ENCODE measurements at places on chromosomes 6 and 20.

DNA sequence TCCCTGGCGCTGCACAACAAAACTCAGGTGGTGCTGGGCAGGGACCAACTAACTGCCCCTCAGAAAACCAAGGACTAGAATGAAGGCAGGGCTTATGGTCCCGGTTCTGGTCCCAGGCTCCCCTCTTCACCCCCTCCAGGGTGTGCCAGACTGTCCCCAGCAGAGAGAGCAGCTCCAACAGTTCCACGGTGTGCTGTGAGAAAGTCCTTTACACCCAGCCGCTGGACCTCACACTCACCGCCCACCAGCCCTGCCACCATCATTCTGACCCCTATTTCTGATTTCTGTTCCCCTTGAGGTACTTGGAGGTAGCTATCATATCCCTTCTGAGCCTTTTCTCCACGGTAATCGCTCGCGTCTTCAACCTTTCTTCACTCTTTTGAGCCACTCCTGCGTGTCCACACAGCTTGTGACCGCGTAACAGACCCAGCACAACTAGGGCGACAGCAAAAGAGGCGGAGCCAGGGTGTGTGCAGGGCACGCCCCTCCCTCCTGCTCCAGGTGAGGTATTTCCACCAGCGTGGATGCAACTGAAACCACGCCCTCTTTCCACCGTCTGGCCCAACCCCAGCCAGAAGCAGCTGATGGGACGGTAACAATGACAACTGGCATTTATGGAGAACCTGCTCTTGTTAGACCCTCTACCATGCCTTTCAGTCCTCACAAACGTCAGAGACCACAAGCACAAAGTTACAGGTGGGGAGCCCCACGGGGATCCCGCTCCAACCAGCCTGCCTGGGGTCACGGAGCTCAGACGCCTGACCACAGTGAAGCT lies 2.3 kb downstream of the PXDC1 start:
- DNase-seq, result no peak

DNA sequence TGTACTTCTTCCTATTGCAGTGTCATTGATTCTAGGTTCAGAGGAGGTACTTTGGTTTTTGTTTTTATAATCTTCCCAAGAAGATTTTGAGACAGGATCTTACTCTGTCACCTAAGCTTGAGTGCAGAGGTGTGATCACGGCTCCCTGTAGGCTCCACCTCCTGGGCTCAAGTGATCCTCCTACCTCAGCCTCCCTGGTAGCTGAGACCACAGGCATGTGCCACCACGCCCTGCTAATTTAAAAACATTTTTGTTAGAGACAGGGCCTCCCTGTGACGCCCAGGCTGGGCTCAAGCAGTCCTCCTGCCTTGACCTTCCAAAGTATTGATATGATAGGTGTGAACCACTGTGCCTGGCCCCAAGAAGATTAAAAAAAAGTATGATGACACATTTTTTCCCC lies 3.4 kb upstream of the SLC17A5 start:
- peak; percentile 7 for DNase-seq

- DNase-seq, result no peak
These were observed 4.4 kb downstream of the CAP2 start for GRCh38 chr6:17397764-17398194.

DNA sequence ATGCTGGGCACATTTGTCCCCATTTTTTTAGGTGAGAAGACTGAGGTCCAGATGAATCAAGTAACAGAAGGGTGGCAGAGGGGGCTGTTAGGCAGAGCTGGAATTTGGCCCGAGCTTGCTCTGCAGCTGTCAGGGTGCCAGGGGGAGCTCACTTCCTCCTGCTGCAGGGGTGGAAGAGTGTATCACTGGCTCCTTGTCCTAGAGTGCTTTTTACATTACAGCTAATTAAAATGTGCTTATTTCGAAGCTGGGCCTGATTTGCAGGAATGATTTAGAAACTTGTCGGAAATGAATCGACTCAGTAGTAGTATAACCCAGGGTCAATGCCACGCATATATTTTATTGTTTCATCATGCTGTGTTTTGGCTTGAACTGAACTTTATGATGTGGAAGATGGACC lies 11.1 kb downstream of the TOX2 start:
- peak; percentile 33 for DNase-seq

DNA sequence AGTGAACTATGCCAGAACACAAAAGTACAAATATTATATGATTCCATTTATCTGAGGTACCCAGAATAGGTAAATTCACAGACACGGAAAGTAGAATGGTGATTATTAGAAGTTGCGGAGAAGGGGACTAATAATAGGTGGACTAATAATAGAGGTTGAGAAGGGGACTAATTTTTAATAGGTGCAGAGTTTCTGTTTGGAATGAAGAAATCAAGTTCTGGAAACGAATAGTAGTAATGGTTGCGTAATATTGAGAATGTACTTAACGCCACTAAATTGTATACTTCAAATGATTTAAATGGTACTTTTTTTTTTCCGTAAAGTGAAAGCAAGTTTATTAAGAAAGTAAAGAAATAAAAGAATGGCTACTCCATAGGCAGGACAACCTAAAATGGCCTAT lies 33.2 kb downstream of the B4GALT5 start:
- DNase-seq, result no peak

- peak; percentile 56 for DNase-seq
These were observed 2.9 kb downstream of the TFAP2A start for GRCh38 chr6:10411971-10412460.

- DNase-seq, result no peak
These were observed 23.0 kb downstream of the C6orf89 start for GRCh38 chr6:36908747-36909146.

GRCh38 chr6:15748341-15748740 lies 85.5 kb upstream of the DTNBP1 start:
- no peak for DNase-seq

DNA sequence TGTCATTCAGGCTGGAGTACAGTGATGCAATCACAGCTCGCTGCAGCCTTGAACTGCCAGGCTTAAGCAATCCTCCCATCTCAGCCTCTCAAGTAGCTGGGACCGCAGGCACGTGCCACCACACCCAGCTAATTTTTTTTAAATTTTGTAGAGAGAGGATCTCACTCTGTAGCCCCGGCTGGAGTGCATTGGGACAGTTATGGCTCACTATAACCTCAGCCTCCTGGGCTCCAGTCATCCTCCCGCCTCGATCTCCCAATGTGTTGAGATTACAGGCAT lies 86.5 kb downstream of the SERAC1 start:
- DNase-seq, result no peak

- no peak for DNase-seq
These were observed 34.9 kb upstream of the LOC128125822 start for GRCh38 chr6:63537201-63537958.

- DNase-seq, result no peak
These were observed 5.3 kb downstream of the PHIP start for GRCh38 chr6:79072640-79073181.

- DNase-seq, result no peak
These were observed 683.7 kb downstream of the EPM2A start for GRCh38 chr6:145051661-145052060.

DNA sequence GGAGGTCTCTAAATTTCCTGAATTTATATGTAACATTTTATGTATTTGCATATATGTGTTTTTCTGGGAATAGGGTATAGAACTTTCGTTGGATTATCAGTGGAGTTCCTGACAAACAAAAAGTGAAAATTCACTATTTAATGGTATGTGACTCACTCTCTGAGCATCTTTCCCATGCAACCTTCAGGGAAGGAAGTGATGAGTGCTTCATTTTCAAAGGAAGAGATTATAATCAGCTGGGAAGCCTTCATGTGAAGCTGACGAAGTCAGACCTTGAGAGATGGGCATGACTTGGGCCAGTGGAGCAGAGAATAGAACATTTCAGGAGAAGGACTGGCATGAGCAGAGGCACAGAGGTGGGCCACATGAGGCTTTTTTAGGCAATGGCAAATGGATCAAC lies 72.7 kb downstream of the FAXC start:
- DNase-seq, result no peak

DNA sequence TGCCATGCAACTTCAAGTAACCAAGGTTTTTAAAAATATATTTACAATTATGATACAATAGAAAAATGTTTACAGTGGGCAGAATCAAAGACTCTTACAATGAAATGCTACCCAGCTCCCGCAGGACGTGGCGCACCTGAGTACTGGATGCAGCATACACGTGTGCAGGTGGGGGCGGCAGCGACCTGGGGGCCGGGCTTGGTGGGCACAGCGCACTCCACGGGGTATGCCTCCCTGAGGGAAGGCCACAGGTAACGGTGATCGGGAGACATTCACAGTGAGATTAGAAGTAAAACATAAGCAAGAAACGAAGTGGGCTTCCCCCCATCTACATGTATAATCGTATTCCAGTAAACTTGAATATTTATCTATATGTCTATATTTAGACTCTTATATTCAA lies 54.2 kb downstream of the WDR27 start:
- DNase-seq, result no peak

- no peak for DNase-seq
These were observed 83.3 kb upstream of the DUSP22 start for GRCh38 chr6:208938-209337.

- no peak for DNase-seq
These were observed 4.1 kb downstream of the SLC23A2 start for GRCh38 chr20:4997222-4997621.

DNA sequence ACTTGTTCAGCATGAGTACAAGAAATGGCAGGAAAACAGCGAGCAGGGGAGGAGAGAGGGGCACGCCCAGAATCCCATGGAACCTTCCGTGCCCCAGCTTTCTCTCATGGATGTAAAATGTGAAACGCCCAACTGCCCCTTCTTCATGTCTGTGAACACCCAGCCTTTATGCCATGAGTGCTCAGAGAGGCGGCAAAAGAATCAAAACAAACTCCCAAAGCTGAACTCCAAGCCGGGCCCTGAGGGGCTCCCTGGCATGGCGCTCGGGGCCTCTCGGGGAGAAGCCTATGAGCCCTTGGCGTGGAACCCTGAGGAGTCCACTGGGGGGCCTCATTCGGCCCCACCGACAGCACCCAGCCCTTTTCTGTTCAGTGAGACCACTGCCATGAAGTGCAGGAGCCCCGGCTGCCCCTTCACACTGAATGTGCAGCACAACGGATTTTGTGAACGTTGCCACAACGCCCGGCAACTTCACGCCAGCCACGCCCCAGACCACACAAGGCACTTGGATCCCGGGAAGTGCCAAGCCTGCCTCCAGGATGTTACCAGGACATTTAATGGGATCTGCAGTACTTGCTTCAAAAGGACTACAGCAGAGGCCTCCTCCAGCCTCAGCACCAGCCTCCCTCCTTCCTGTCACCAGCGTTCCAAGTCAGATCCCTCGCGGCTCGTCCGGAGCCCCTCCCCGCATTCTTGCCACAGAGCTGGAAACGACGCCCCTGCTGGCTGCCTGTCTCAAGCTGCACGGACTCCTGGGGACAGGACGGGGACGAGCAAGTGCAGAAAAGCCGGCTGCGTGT lies 11.6 kb downstream of the TNFAIP3 start:
- peak; percentile 45 for DNase-seq

DNA sequence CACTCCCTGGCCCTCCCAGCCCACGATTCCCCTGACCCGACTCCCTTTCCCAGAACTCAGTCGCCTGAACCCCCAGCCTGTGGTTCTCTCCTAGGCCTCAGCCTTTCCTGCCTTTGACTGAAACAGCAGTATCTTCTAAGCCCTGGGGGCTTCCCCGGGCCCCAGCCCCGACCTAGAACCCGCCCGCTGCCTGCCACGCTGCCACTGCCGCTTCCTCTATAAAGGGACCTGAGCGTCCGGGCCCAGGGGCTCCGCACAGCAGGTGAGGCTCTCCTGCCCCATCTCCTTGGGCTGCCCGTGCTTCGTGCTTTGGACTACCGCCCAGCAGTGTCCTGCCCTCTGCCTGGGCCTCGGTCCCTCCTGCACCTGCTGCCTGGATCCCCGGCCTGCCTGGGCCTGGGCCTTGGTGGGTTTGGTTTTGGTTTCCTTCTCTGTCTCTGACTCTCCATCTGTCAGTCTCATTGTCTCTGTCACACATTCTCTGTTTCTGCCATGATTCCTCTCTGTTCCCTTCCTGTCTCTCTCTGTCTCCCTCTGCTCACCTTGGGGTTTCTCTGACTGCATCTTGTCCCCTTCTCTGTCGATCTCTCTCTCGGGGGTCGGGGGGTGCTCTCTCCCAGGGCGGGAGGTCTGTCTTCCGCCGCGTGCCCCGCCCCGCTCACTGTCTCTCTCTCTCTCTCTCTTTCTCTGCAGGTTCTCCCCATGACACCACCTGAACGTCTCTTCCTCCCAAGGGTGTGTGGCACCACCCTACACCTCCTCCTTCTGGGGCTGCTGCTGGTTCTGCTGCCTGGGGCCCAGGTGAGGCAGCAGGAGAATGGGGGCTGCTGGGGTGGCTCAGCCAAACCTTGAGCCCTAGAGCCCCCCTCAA lies at the start of gene LTA:
Gene LTA (plus strand): TSS at position 249 of the 871 bp plus-strand sequence. CDS start 454 bp downstream, at position 703.
- DNase-seq, result peak; percentile 77

DNA sequence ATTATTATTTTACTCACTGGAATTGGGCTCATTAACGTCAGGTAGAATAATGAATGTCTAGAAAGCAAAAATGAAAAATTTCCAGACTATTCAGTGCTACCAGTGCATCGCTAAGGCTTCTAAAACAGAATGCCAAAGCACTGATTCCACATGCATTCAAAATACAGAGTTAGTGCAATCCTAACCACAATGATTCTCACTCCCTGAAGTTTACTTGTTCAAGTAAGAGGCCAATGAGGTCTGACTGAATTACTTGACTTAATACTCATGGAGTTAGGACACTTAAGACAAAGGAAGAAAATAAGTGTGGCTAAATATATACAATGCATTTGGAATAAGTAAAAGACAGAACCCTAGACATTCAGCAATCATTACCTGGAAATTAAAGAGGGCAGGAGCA lies 220.5 kb downstream of the PKHD1 start:
- no peak for DNase-seq

DNA sequence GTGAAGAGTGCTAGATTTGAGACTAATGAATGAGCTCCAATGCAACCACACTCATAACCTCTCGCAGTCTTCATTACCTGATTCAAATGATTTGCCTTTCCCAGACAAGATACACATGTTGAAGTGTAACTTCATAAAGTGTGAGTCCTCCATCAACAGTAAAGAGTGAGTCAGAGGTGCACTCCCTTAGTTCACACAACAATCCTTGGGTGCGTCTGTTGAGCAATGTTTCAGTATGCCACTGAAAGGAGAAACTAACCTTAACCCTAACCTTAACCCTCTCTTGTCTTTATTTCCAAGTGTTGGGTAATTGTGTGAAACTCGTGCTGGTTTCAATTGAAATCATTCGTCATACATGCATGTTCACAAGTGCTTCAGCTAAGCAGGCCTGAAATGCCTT lies 21.0 kb upstream of the RIN2 start:
- DNase-seq, result no peak

GRCh38 chr6:128464790-128465189 lies 55.6 kb downstream of the PTPRK start:
- no peak for DNase-seq

DNA sequence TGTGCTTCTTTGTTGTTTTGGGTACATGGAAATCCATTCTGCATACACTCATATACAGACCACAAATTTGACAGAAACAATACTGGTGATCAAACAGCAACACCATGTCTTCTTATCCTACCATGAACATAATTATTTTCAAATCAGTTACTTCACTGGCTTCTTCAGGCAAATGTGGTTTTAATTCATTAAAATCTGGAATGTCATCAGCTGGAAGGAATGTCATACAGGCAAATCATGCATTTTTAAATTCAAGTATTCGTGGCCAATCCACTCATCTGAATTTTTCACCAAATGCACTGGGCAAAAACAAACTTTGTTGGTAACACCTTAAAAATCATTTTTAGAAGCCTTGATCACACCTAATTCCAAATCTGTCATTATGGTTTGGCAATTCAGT lies 59.3 kb downstream of the KIF6 start:
- no peak for DNase-seq

All from CD8-positive, alpha-beta memory T cell (primary cell).